ENCODE measurements at places on chromosomes 2 and 18.

GRCh38 chr2:45013229-45014015 is 4.2 kb upstream of the SIX2 start:
- no peak for DNase-seq

GRCh38 chr2:102520009-102520408 is 47.0 kb downstream of the SLC9A4 start:
- no peak for DNase-seq

DNA sequence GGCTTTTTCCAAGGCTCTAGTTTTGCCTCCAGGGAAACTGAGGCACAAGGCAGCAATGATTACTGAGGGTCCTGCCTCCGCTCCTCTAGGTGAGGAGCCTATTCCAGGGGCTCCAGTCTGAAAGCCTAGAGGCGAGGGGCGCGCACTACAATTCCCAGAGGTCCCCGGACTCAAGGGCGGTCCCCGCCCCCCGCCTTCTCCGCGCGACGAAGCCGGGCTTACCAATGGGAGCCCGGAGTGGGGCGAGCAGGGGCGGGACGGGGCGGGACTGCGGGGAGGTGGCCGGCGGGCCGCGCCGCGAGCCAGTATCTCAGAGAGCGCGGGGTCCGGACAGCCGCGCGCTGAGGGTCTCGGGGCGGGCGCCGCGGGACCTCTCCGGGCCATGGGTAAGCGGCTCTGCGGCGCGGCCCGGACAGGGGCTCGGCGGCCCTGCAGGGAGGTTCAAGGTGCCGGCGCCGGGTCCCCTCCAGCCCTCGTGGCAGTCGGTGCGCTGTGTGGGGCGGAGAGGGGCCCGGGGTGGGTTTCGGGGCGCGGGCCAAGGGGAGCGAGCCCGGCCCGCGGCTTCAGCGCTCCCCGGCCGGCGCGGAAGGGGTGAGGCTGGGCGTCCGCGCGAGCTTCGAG is at the start of gene ARID5A:
Gene ARID5A (plus strand): TSS at position 308 of the 621 bp plus-strand sequence. CDS start 75 bp downstream, at position 383.
- DNase-seq: peak; percentile 90

- DNase-seq: no peak
Observed at GRCh38 chr2:170292415-170292814, 114.5 kb downstream of the MYO3B start.

DNA sequence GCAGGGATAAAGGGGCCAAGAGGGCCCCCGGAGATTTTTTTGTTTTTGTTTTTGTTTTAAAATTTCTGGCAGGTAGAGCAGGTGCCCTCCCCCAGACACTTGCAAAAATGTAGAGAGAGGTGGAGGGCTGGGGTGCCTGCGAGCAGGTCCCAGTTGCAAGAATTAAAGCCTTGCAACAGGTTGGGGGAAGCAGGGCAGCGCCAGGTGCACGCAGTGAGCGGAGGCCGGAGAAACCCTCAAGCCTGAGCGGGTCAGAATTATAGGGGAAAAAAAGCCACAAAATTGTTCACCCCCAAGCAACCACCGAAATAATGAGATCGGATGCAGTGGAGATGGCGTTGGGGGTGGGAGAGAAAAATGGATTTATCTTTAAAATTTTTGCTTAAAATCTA is 527 bp downstream of the IGFBP5 start:
- DNase-seq: no peak

GRCh38 chr2:109427661-109428091 is 186.1 kb downstream of the SEPTIN10 start:
- no peak for DNase-seq

- DNase-seq: no peak
Observed at GRCh38 chr18:12409469-12409868, 1.7 kb downstream of the PRELID3A start.

GRCh38 chr2:109736177-109736827 is 57.8 kb upstream of the RGPD5 start:
- no peak for DNase-seq

DNA sequence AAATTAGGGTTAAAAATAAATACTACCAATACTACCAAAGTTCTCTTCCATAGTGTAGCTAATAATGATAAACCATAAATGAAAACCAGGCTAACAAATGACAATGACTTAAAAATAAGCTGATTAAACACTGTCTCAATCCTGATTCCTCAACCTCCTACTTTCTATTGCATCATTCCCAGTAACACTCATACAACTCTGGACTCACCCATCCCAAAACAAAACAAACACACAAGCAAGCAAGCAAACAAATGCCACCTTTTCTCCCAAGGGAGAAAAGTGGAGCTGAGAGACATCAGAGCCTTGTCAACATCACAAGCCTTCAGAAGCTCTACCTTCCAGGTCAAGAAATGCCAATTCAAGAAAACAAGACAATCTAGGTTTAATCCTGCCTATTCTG is 620.7 kb downstream of the NYAP2 start:
- DNase-seq: no peak

- DNase-seq: no peak
Observed at GRCh38 chr2:225463449-225463848, 63.9 kb downstream of the NYAP2 start.

DNA sequence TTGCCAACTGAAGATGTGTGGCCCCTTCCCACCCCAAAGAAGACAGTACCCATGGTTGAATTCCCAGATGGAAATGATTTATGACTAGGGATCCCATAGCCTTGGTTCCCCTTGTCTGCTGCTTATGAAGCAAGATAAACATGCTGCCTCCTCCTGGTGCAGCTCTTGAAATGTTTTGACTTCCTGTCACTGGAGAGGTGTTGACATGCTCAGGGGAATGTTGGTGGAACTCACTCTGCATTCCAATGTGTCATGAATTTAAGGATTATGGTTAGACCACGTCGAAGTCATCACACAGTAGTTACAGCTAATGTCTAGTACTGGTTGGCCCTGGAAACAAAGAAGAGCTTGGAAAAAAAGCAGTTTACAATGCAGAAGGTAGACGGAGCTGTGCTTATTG is 69.0 kb upstream of the FAM110C start:
- no peak for DNase-seq

DNA sequence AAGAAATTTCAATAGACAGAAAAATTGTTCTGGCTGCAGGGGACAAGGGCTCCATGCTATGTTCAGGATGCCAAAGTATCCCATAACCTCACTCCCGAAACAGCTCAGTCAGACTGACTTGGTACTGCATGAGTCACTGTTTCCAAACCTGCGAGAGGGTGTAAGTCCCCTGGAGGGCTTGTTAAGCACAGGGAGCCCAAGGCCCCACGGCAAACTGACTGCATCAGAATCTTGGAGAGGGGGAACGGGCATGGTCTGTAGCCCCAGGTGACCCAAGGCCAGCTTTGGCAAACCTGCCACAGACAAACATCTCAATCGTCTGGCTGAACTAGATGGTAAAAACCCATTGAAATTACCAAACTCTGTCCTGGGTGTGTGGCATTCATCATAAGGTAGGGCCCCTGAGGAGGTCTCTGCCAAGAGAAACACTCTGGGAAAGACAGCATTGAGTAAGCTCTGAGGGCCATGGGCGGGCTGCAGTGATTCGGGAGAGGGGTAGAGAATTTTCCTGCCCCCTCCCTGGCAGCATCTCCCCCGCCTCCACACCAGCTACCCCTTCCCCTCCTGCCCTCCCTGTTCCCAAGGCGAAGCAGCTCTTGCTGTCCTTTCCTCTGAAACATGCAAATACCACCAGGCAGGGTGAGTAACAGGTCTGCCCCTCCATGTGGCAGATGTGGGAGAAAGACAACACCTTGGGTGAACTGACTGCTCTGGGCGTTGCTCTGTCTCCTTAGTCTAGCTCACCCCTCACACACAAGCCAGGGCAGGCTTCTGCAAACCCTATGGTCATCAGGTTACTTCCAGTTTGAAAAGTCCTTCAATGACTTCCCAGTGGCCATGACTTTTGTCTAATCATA is 274.7 kb upstream of the SIX2 start:
- no peak for DNase-seq

DNA sequence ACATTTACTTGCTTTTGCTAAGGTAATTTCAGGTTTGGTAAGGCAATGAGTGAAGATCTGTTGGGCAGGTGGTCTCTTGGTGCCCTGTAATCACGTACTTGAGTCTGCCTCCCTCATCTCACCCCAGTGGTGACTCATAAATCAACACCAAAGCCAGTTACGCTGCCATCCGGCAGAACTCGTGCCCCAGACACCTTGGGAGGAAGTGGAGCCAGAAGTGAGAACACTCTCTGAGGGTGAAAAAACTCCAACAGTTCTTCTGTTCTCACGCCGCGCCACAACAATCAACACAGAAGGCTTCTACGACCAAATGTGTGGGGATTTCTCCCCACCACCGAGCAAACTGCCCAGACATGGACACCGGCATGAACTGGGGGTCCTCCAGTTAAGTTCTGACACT is 206.2 kb downstream of the ARL4C start:
- DNase-seq: peak; percentile 93

- DNase-seq: no peak
Observed at GRCh38 chr2:20273042-20273441, 48.1 kb upstream of the SDC1 start.

- DNase-seq: no peak
Observed at GRCh38 chr2:19893520-19894133, 8.2 kb downstream of the TTC32 start.

- DNase-seq: no peak
Observed at GRCh38 chr2:209685963-209686362, 85.7 kb upstream of the UNC80 start.

- no peak for DNase-seq
Observed at GRCh38 chr2:17043173-17043572, 377.5 kb upstream of the CYRIA start.

DNA sequence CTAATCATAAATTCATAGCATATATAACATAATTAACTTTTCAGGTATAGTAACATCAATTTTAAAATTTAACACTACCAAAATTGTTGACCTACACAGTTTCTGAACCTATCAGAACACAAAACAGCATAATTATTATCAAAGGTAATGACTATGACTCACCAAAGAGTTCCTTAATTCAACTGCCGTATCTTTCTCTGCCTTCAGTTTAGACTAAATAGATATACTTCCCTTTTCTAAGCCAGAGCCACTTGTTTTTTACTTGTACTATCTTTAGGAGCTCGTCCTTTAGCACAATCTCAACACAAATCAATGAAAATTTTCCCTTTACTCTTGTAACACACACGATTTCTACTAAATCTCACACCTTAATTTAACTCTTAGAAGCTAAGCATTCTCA is 54.4 kb downstream of the CCDC88A start:
- DNase-seq: no peak

DNA sequence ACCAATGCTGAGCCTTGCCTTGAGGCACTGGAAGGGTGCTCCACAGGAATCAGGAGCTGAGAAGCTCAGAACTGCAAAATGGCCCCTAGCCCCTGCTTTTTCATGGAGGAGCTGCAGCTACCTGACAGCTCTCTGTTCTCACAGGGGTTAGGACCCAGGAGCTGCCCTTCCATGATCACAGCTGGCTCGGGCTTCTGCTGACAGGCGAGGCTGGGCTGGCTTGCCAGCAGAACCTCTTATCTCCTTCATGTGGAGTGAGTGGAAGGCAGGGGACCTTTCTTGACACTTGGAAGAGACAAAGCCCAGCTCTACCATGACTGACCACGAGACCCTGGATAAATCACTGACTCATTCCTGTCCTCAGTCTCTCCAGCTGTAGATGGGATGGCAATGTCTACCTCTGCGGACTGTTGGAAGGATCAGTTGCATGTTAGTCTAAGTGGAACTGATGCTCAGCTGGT is 113.4 kb downstream of the CAPN13 start:
- DNase-seq: no peak

- DNase-seq: no peak
Observed at GRCh38 chr2:126945118-126945517, 46.4 kb downstream of the TEX51 start.

- no peak for DNase-seq
Observed at GRCh38 chr2:182101263-182101662, 115.6 kb downstream of the PPP1R1C start.

DNA sequence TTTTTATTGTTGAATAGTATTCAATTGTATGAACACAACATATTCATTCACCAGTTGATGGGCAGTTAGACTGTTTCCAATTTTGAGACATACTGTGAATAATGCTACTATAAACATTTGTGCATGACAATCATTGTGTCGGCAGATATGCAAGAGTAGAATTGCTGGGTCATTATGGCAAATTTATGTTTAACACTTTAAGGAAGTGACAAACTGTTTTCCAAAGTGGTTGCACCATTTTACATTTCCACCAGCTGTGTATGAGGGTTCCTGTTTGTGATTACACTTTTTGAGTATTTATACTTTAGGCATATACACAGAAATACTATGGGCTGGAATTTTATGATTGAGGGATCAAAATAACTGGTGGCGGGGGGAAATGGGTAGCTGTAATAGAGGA is 61.2 kb downstream of the MAP4K3 start:
- no peak for DNase-seq

- DNase-seq: no peak
Observed at GRCh38 chr18:79515944-79516351, 120.2 kb downstream of the NFATC1 start.

- no peak for DNase-seq
Observed at GRCh38 chr2:33215299-33215698, 261.1 kb upstream of the RASGRP3 start.

- no peak for DNase-seq
Observed at GRCh38 chr2:182506606-182507005, 79.8 kb upstream of the PDE1A start.

DNA sequence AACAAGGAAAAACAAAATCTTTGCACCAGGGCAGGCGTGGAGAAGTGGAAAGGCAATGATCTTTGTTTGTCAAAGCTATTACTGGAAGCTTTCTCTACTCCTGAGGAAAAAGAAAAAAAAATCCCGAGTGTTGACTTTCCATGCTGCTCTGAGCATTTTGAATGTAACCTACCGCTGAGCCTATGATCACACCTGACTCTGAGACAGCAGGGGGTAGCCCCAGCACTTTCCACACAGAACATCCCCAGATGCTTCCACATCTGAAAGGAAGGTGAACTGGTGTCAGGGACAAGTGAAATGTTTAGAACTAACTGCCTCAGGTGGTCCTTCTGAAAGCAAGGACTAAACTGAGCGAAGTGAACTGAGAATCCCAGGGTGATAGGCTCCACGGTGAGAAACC is 1315.1 kb upstream of the DDX18 start:
- DNase-seq: no peak

GRCh38 chr2:195411219-195411687 is 245.8 kb upstream of the SLC39A10 start:
- no peak for DNase-seq

DNA sequence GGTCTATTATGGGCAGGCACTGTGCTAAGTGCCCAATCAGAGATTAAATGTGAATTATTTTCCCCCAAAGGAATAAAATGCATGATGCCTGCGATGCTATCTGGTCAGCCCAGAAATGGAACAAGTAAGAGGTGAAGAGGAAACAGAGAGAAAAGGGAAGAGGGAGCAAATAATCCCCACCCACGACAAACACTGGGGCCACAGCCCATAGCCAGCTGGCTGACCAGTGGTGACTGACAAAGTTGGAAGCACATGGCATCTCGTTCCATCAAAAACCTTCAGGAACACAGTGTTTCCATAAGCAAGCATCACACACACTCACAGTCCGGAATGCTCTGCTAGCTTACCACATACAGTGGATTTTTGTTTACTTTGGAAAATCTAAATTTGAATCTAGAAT is 21.1 kb upstream of the COX7A2L start:
- DNase-seq: no peak

GRCh38 chr2:28516950-28517349 is 21.1 kb downstream of the PLB1 start:
- DNase-seq: no peak

Data from CD4-positive, alpha-beta T cell treated with Interleukin-6 at 100 ng/mL for 8 hours (primary cell).